ENCODE measurements at places on chromosomes 16 and 17.

- peak; percentile 79 for DNase-seq
Observed at GRCh38 chr17:32912218-32912897, 15.6 kb upstream of the TMEM98 start.

GRCh38 chr16:14106457-14106856, 35.3 kb downstream of the MRTFB start:
- no peak for DNase-seq

- no peak for DNase-seq
Observed at GRCh38 chr16:71464231-71464630, 2.2 kb upstream of the ZNF23 start.

GRCh38 chr17:64147110-64148016, 17.4 kb upstream of the ERN1 start:
- no peak for DNase-seq

DNA sequence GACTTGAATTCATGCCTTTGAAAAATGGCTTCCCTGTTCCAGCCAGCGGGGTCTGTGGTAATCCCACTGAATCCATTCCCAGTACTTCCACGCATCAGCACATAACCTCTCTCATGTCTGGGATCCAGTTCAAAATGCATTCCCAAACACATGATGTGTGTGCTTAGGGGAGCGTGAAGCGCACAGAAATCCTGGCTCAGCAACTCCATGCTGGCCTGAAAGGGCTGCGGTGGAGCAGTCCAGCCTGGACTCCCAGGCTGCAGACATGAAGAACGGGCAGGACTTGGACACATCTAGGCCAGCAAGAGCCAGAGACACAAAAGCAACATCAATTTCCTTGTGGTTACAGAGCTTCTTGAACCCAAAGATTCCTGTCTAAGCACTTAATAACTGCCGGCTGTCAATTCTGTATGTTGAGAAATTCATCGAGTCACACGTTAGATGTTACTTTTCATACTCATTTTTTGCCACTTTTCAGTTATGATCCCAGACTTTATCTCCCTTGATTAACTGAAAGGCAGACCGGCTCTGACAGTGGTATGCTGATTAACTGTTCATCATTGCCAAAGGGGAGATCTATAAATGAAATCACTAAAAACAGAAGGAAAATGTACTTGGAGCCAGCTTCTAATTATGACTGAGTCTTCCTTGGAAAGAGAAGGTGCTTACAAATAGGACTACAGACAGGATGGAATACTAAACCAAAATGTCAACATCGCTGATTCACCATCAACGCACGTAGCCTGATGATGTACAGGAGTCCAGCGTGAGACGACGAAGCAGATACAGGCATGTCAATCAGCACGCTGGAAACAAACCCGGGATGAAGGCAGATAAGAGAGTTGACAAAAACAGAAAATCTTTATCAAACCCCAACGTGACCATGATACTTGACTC, 23.0 kb downstream of the NSMCE1 start:
- DNase-seq: no peak

DNA sequence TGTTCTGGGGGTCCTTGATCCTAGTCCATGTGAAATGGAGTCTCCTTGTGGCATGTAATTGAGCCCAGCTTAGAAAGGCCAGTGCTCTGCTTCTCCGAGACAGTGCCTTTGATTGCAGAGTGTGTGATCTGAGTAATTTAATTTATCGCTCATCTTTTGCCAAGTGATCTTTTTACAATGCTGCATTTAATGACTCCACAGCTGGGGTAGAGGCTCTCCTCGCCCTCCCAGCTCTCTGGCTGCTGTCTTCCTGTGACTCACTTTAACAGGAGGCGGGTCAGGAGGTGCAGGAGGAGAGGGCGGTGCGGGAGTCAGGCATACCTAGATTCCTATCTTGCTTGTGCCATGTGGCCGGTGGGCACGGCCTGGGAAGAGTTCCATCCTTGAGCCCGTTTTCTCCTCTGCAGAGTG, 113.4 kb upstream of the FOXF1 start:
- DNase-seq: no peak

DNA sequence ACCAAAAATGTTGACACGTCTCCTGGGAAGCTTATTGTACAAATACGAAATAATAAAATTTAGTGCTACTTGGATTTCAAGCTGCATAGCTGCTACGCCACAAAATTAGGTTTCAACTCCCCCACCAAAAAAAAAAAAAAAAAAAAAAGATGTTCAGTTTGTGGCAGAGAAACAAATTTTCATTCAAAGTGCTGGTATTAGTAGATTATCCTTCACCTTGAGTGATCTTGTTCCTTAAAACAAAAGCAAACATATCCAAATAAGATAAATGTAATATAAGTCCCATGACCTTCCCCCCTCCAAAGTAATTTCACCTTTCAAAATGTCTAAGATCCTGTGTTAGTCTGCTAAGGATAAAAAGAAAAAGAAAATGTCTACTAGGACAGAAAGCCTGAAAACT, 2.2 kb downstream of the TOB1 start:
- DNase-seq: no peak

DNA sequence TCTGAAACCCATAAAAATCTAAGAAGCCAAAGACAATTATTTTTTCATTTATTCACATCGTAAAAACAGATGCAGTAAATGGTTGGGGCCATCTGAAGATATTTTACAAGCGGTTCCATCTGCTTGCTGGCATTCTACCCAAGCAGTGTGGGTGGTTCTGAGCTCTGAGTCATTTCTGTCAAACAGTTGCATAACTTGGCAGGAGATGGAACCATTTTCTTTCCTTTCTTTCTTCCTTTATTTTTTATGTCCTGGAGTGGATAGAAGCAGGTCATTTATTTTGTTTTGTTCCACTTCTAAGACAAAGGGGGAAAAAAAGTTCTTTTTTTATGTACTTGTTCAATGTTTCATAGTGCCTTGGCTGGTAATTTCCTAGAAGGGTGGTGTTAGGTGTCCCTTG, 1151.9 kb upstream of the GOT2 start:
- DNase-seq: no peak
